ENCODE measurements at places on chromosomes 1 and 21.

GRCh38 chr1:64895500-64895899 lies 70.8 kb downstream of the JAK1 start:
- no peak for DNase-seq

DNA sequence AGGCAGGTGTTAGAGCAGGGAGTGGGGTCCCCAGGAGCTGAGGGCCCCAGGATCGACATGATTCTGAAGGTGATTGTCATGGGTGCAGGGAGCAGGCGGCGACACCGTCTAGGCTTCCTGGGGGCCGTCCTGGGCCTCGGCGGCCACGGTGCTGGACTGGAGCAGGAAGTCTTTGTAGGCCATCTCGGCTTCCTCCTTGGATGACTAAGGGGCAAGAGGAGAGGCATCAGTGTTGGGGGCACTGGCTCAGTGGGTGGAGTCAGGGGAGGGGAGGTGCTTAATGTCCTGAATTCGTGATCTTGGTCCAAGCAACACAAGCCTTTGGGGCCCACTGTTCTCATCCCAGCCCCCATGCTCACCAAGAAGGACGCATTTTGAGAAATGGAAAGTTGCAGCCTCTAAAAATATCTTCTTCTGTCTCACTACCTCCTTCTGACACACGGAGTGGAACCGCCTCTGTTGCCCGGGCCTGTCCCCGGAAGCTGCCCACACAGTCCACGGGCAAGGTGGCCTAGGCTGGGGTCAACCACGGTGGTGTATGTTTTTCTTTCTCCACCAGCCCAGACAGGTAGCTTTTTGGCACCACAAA lies 8.6 kb upstream of the FCMR start:
- no peak for DNase-seq

DNA sequence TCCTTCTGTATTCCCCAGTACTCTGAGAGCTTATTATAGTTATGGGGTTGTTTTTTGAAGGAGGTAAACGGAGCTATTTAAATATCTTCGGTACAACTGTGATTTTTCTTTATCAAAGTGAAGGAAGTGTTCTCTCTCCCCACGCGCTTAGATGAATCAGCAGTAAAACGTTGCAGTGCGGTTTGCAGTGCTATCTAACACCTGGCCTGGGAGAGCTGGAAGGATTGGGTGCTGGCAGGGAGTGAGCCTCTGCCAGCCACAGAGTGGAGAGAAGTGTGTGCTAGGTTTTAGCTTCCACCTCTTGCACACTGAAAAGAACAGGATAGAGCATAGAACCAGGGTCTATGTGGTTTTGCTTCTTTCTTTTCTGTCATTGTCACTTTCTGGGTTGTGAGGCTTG lies 165.9 kb downstream of the SDCCAG8 start:
- DNase-seq: no peak

DNA sequence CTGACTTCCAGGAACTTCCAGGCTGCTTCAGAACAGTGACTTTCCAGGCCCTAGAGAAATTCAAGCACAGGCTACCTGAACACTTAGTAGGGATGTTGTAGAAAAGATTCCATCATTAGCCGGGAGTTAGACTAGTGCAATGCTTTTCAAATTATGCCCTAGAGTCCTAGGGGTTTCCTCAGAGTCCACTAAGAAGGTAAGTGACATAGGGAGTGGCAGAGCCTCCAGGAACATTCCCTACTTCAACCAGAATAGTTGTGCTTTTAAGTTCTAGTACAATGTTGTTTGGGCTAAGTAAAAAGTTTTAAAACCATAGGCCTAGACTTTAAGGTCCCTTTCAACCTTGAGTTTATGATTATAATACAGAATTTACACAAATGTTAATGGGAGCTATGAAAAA lies 9.1 kb upstream of the GOLPH3L start:
- DNase-seq: no peak

GRCh38 chr1:153192697-153193096 lies 10.5 kb upstream of the LELP1 start:
- no peak for DNase-seq

DNA sequence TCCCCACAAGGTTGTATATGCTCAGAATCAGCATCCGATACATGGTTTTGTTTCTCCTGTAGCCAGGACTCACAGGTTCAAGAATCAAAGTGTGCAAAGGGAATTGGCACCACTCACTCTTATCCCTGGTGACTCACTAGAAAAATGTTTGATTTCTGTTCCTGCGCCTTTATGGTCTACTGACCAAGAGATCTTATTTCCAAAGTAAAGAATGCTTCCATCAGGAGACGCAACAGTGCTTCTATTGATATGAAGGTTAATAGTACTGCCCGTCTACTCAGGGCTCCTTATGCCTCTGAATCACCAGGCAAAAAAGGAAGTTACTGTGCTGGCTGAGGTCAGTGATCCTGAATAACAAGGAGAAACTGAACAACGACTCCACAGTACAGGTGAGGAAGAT lies 1392.0 kb upstream of the PRMT6 start:
- no peak for DNase-seq

GRCh38 chr1:175637911-175638310 lies 105.5 kb downstream of the TNR start:
- DNase-seq: no peak

DNA sequence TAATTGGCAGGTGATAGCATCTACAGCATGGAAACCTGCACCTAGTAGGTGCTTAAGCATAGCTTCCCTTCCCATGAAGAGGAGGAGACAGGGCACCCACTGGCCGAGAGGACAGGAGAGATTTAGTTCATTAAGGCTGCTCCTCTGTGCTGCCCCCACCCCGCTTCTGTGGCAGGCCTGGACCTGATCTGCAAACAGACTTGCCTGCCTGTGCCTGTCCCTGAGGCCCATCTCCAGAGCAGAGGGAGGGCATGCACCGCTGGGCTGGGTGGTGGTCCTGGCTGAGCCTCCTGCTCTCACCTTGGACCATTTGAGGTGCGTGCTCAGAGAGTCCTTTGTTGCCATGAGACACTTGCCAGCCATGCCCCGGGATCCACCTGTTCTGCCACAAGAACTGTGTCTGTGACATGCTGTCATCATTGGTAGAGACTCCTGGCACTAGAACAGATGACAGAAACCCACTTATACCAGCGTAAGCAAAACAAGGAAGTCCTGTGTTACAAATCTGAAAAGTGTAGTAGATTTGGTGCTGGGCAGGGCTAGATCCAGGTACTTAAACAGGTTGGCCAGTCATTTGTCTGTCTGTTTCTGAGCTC lies 55.6 kb downstream of the PTPRF start:
- no peak for DNase-seq

- no peak for DNase-seq
Measured at GRCh38 chr21:16070207-16070651, 340.4 kb downstream of the USP25 start.

DNA sequence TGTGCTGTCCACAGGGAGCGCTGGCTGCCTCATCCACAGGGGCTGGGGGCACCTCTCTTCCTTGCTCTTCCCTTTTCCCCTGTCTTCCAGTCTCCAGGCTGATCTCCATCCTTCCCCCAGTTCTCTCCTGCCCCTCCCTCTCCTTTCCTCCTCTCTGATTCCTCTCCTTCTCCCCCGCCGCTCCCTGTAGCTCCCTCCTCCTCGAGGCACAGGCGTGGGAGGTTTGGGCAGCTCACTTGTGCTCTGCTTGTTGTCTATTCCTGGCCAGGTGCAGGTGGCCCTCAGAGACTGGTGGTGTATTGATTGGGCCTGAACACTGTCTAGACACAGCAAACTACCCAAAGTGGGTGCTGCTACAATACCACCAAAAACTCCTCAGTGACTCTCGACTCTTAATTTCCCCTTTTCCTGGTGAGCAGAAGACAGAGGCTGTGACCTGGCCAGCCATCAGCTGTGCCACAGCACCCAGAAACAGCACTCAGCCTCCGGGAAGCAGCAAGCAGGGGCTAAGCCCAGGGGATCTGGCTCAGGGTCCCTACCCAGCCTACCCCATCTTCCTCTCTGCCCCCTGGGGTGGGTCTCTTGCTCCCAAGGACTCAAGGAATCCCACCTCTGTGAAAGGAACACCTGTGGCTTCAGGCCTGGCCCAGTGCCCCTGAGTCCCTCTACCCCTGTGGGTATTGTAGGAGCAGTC lies 93.3 kb downstream of the DDX20 start:
- no peak for DNase-seq

DNA sequence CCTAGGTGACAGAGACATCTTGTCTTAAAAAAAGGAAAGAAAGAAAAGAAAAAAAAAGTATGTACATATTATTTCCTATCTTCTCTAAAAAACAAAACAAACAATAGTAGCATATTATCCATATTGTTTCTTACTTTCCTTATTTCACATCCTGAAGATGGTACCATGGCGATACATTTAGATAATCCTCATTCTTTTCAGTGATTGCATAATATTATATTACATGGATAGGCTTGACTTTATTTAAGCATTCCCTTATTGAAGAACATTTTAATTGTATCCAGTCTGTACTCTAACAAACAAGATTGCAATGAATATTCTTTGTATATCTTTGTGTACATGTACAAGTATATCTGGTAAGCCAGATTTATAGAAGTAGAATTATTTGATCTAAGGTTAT lies 82.9 kb upstream of the PUM1 start:
- DNase-seq: no peak

DNA sequence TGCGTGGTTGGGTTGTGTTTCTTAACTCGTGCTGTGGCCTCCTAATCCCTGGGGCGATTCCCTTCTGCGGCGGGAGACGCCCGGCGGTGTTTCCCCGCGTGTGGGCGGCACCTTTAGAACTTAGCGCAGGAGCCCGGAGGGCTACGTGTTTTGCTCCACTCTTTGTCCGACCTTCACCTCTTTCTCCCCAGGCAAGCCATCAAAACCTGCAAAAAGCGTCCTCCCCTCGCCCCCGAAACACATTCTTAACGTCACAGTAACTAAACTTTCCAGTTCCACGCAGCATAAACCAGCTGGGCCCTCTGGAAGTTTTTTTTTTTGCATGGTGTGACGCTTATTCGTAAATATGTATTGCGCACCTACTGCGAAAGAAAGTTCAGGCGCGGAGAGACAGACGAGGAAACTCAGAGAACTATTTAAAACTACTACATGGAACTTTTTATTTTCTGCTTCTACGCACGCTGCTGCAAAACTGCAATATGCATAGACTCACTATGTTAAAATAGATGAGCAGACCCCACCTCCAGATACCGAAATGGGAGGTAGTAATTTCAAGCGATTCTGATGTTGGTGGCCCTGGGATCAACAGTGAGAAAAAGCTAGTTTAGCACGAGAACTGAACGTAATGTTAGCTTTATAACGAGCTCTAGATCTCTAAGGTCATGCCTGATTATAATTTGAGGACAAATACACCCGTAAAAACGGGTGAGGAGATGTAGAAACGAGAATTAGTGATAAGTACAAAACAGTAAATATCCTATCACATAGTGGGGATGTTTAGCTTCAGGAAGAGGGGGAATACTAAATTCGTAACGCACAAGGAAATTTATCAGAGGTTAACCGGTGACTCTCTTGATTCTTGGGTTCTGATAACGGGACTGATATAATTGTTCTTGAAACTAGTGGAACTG lies 920 bp downstream of the MTR start:
- DNase-seq: no peak

DNA sequence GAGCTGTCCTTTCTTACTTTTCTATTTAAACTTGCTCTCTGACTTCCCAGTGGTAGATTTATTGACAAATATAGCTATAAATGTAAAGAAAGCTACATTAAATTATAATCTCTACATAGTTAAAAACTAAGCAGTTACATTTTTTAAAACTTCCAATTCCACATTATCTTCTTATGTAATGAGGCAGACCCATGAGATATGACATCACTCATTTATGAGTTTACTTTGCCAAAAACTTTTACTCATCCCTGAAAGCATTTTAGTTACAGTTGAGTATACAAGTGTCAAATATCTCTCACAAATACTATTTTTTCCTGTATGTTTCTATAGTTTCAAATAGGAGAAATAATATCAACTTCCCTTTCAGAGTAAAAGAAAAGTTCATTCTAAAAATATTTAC lies 3.8 kb downstream of the NMNAT2 start:
- DNase-seq: no peak

- DNase-seq: peak; percentile 69
Measured at GRCh38 chr1:116508984-116509980, 61.5 kb downstream of the CD58 start.

- no peak for DNase-seq
Measured at GRCh38 chr1:168386492-168386891, 105.8 kb downstream of the TBX19 start.

- DNase-seq: no peak
Measured at GRCh38 chr1:207298186-207298585, 23.3 kb upstream of the CD55 start.

DNA sequence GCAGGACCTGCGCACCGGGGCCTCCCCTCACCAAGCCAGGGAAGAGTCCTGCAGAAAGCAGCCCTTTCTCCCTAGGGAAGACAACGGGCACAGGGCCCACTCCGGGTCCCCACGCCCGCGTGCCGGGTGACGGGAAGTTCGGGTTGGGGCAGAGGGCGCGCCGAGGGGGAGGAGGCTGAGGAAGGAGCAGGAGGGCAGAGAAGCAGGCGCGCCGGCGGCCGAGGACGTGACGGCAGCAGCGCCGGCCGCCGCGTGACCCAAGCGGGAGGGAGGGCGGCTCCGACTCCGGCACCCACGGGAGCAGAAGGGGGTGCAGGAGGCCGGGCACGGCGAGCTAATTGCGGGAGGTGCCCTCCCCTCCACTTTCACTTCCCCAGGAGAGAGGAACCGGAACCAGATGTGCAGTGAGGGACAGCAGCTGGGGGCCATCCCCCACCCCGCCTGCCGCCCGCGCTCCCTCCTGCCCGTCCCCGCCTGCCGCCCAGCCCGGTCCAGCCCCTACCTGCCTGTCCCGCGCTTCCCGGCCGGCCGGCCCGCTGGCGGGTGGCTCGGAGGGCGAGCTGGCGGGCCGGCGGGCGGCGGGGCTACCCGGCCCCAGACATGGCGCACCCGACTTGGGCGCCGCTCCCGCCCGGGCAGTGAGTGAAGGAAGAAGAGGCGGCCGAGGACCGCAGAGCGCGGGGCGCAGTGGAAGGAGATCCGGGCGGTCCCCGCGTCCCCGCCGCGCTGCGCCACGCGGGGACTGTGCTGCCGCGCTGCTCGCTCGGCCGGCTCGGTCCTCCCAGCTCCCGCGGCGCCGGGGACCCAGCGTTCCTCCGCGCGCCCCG lies 510 bp downstream of the DENND4B start:
- DNase-seq: no peak

DNA sequence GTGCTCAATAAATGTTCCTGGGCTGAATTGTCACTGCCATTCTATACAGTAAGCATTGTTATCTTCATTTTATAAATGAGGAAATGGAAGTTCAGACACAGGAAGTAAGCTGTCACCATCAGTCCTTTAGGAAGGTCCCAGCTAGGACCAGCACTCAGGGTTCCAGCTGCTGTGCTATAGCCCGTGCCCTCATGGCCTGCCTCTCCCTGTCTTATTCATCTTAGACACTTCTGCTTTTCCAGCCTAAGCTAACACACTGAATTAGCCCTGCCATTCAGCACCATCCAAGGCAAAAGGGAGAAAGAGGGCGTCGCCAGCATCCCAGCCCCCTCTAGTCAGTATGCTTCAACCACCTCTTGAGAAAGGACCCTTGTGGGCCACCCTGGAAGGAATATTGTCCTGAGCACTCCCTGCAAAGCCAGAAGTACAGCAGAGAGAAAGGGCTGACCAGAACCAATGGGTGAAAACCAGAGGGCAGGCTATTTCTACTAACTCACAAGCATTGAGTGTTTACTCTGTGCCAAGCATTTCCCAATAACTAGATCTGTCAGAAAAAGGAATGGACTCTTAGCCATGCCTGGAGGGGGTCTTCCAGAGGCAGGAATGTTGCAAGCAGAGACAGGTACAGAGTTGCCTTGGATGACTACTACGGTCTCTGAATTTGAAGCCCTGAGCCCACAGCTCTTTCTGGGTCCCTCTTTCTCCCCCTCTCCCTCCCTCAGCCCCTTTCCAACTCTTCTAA lies 77.9 kb upstream of the NFIA start:
- no peak for DNase-seq

- DNase-seq: peak; percentile 62
Measured at GRCh38 chr1:103056423-103056822, 51.9 kb downstream of the COL11A1 start.
